ENCODE measurements at places on chromosomes 1 and 21.

GRCh38 chr21:16976193-16976592, 536.6 kb upstream of the CXADR start:
- no peak for DNase-seq

DNA sequence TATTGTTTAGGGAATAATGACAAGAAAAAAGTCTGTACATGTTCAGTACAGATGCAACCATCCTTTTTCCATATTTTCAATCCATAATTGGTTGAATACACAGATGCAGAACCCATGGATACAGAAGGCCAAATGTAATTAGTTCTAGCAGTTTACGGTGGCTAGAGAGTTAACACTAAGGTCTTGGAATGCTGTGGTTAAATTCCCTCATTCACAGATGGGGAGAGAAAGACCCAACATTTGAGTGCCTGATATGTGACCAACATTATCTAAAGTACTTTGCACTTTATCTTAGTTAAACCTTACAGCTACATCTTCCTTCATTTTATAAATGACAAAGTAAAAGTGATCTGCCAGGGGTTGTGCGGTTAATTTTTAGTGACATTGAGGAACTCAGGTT, 5.3 kb downstream of the SCMH1 start:
- no peak for DNase-seq

DNA sequence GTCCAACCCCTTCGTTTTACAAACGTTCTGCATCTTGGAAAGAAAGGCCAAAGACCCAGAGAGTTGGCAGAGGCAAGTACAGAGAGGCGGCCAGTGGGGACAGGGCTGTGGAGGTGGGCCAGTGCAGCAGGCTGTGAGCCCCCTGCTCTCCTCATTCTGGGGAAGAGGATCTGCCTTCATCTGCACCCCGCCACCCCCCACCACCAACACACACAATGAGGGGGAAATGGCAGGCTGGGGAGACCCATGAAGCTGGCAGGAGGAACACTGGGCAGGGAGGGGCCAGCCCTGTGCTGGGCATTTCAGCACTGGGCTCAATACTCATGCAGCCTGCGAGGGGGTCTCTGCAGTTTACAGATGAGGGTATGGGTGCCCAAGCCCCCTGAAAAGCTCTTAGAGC, 14.6 kb downstream of the STMN1 start:
- DNase-seq = no peak

DNA sequence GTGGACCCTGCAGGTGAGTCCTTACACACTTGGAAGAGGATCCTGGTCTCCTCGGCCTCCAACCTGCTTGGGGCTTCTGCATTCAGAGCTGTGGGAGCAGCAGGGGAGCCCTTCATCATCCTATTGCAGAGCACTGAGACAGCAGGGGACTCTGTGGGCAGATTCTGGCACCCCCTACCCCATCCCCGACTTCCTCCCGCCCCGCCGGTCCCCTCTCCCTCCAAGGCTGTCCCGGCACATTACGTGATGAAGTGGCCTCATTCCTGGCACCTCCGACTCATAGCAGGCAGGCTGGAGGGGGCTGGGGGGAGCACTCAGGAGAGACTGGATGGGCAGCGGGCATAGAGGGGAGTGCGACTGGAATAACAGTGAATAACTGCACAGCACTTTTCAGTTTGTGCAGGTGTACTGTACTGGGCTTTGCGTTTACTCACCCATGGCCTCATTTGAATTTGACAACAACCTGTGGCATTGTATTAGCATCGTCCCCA, 394.1 kb downstream of the MATN1 start:
- DNase-seq = no peak

DNA sequence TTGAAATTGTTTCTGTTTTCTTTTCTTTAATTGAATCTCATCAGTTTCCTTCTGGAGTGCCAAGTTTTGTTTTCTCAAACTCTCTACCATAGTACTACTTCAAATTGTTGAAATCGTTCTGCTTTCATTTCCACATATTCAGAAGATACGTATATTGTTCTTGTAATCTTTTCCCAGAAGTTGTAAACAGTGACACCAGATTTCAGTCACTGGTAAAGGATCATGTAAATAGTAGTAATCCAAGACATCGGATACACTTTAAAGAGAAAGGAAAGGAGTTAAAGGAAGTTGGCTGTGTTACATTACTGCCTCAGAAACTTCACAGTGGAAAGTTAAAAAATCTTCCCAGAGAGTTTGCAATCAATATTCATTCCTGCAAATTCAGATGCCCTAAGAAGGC, 67.5 kb downstream of the RGL1 start:
- no peak for DNase-seq

GRCh38 chr1:181095763-181096184, 7.3 kb downstream of the IER5 start:
- no peak for DNase-seq

DNA sequence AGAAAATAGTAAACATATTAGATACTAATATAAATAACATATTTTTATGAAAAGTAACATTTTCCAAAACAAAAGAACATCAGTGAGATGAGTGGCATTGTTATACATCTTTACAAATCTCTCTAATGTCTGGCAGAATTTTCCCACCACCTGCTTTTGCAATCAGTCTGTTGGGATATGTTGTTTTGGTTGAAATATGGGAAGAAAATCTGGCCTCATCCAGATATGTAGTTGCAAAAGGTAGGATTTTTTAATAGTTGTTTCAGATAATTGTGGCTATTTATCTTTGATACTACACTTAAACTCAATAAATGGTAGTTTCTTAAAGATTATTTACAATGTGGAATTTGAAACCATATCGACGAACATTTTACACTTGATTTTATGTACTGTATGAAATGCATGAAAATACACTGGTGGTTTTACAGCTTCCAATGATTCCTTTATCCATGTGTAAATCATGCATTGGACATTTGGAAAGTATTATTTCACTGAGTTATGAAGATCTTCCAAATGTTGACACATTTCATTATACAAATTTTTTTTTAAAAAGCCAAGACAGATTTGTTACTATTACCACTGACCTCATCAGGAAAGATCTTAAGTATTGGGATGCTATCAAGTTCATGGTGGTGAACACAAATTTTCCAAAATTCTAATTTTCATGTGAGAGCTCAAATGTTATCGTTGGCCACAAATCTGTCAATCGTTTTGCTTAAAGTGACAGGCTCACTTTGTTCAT, 74.1 kb upstream of the CD34 start:
- DNase-seq = no peak

GRCh38 chr1:159925719-159926078, 392 bp upstream of the TAGLN2 start:
- DNase-seq = no peak

DNA sequence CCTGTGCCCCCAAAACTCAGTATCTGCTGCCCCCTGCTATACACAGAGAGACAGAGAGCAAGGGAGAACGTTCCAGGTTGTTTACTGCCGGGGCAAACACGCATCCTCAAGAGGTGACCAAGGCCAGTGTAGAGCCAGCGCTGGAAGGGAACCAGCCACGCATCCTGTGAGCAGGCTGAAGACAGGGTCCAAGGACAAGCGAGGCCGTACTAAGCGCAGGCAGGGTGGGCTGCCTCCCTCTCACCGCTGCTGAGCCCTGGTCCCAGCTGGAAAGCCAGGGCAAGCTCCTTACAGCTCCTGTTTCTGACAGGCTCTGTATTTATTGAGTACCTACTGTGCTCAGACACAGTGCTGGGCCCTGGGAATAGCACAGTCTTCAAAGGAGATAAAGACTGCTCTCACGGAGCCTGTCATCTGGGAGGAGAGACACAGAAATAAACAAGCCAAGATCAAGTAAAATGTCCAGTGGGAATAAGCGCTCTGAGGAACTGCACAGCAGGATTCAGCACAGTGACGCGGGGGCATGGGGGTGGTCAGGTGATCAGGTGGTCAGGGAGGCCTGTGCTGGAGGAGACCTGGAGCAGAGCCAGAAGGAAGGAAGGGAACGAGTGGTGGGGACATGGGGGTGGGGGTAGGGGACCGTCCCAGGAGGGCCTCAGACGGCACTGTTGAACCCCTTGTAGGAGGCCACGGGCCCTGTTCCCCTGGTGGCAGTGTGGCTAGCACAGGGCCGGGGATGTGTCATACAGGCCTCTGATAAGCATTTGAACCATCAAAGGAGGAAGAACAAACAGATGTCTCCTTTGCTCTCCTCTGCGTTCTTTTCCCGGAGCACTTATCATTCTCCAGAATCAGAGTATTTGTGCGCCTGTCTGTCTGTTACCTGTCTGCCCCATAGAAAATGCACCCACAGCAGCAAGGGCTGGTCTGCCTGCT, 37.8 kb upstream of the EFHD2 start:
- DNase-seq = no peak

DNA sequence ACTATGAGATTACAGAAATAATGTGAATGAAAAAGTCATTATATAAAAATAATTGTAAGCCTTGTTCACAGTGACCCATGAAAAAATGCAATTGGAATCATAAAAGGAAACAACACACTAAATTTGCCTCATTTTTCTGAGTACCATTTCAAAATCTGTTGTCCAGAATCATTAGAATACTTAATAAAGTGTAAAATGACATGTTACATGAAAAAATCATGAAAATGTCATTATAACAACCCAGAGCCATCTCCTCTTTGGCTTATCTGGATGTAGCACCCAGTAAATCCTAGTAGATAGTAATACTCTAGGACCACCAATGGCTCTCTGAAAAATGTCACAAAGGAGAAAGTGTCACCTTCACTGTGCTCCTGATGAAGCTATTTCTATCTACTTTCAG, 76.5 kb downstream of the DDAH1 start:
- no peak for DNase-seq

All from mesothelial cell of epicardium (in vitro differentiated cells).